OCI-M1 (cell line): ENCODE measurements at places on chromosomes 7 and 10.

DNA sequence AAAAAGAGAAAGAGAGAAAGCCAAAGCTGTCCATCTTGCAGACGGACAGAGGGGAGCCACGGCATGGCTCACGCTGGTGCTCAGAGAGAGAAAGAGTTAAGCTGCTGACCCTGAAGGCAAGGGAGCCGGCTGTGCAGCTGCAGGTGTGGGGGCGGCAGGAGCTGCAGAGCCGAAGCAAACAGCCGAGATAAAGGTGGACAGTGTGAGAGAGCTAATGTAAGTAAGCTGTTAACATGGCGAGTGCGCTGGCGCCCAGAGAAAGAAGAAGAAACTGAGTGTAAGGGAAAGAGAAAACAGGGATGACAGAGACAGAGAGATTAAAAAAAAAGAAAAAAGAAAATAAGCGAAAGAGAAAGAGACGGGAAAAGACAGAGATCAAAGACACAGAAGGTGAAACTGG lies 18.2 kb downstream of the COL17A1 start:
- DNase-seq, result no peak

DNA sequence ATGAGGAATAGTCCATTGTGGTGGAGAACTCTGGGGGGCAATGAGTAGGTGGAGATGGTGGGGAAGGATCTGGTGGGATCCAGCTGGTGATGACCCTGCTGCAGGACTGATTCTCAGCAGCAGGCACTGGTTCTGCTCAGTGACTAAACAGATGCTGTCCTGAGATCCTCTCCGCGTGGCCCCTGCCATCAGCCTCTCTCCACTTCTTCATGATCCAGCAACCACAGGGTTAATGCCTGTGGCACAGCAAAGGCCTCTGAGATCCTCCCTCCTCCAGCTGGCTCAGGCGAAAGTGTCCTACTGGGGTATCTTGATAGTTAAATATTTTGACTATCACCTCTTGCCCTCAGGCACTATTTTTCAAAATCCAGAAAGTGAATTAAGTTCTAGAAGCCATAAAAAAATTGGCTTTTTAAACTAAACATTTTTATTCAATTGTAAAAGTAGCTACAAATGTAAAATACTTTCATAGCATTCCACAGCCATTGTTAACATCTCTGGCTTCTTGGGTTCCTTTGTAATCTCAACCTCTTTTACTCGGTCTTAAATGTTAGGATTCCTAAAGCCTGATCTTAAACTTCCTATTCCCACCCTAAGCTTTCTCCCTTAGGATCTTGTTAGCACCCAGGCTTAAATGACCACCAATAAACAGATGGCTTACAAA lies 13.1 kb downstream of the PLAU start:
- peak; percentile 38 for DNase-seq

DNA sequence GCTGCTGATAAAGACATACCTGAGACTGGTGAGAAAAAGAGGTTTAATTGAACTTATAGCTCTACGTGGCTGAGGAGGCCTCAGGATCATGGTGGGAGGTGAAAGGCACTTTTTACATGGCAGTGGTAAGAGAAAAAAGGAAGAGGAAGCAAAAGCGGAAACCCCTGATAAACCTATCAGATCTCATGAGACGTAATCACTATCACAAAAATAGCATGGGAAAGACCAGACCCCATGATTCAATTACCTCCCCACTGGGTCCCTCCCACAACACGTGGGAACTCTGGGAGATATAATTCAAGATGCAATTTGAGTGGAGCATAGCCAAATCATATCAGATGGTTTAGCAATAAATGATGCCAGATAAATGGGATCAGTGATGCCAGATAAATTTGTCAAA lies 892.0 kb upstream of the CELF2 start:
- DNase-seq, result no peak

GRCh38 chr7:138000081-138000701 lies 1.7 kb downstream of the CREB3L2 start:
- peak; percentile 66 for DNase-seq

DNA sequence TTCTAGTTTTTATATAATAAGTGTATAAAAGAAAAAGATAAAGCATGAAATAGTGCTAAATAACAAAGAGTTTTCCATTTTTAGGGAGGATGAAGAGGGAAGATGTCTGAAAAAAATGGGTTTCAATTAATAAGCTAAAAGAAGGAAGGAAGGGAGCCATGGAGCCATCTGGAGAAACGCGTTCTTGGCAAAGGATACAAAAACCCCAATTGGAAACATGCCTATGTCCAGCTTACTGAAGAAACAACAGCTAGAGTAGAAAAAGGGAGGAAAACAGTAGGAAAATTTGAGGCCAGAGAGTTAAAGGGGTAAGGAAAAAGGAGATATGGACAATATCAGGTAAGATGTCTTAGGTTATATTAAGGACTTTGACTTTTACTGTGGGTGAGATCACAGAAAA lies 416.2 kb upstream of the GHITM start:
- DNase-seq, result no peak

GRCh38 chr10:119652361-119652730 lies 1.2 kb downstream of the BAG3 start:
- DNase-seq, result peak; percentile 89

GRCh38 chr10:123993534-123994416 lies 99.6 kb downstream of the CHST15 start:
- no peak for DNase-seq

DNA sequence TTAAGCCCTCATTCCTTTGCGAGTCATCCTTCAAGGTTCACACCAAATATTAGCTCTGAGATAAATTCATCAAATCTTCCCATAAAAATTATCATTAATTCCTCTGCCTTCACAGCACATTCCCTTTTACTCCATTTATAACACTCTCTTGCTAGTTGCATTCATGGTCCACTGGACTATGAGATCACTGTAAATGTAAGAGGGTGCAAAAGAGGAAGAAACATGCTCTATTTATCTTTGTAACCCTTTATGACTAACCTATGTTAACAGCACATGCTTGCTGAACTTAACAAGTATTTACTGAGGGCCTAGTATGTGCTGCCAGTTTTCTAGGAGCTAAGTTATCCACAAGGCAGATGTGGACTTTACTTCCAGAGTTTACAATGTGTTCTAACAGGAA lies 86.7 kb upstream of the TMEM168 start:
- DNase-seq, result peak; percentile 14

GRCh38 chr7:155804897-155805825 lies 7.1 kb downstream of the SHH start:
- peak; percentile 47 for DNase-seq

DNA sequence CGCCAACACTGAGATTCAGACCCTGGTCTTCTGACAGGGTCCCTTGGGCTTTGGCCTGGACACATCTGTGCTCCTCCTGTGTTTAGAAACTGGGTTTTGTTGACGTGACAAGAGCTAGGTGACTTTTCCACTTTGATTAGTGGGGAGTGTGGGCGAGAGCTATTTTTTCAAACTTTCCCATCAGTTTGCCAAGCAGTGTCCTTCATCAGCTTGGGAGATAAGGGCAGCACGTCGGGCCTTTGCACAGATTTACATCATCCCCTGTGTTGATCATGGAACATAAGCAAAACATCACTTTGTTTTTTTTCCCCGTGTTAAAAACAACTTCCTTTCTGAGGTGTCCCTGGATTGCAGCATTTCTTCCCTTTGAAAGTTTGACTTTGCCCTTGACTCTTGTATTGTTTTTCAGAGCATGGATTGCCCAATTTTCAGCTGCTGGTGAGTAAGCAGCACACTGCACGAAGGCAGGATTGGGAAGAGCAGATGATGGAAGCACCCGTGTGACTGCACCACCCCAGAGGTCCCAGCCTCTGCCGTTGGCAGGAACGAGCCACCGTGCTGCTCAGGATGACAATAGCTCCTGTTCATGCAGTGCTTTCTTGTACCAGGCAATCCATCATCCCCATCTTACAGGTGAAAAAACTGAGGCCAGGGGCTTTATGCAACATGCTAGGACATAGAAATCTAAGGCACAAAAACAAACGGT lies 6.4 kb upstream of the IGFBP1 start:
- DNase-seq, result no peak

- no peak for DNase-seq
Observed at GRCh38 chr7:112199035-112199655, 7.1 kb downstream of the DOCK4 start.

DNA sequence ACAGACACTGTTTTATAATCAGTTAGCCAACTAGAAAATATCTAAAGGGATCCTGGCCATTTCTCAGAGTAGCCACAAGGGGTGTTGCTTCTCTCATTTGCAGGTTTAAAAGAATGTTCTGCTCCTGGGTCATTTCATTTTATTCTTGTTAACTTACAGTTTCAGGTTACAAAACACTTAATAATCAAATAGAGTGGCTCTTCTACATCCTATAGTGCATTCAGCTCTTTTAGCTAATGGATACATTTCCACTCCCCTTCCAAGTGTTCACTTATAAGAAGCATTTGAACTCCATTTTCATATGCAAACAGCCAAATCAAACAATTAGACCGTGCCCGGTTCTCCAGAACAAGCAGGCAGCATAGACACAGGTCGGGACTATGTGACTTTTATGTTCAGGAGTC lies 117.5 kb downstream of the TRIL start:
- peak; percentile 3 for DNase-seq

DNA sequence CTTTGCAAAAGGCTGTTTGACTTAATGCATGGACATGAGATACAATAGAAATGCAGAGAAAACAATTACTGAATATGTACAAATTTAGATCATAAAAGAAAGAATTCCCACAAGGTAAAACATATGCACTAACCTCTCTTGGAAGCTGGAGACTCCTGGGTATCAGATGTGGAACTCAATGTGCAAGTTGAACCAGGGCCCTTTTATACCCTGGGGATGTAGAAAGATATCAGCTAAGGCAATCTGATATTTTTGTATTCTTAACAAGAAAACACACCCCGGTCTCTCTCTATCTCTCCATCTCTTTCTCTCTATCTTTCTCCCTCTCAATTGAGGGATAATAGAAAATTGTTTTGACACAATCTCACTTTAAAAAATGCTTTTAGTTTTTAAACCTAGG lies at the start of gene IDI2:
Gene IDI2, minus strand, starts transcription at position 177 of the 400 bp plus-strand sequence. CDS start 1,136 bp downstream, outside the sequence.
- DNase-seq, result no peak

GRCh38 chr7:1028775-1029636 lies 15.3 kb upstream of the GPR146 start:
- peak; percentile 91 for DNase-seq

- DNase-seq, result peak; percentile 22
Observed at GRCh38 chr7:100007887-100008286, 7.5 kb upstream of the ZKSCAN1 start.

- peak; percentile 10 for DNase-seq
Observed at GRCh38 chr10:21751341-21752310, 217.6 kb downstream of the MLLT10 start.

DNA sequence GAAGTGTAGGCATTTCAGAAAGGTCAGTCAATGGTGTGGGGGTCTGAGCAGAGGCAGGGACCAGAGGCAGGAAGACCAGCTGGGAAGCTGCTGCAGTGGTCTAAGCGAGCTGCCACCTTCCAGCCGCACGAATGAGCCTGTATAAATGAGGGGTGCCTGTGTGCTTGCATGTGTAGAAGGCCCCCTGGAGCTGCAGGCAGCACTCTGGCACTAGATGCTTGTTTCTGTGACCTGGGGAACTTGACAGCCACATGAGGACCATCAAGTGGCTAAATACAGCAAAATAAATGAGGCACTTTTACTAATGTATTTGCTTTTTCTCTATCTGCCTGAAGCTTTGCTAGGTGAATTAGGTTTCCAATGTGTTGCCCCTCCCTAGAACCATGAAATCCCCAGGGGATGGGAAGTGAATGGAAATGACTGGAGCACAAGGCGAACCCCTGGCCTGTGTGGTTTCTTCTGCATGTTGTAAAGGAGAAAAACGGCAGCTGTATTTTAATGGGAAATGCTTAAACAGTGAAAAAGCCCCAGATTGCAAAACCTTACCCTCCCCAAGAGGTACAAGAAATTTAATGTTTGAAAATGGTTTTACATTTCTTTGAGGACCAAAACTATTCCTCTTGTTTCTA lies 57.7 kb downstream of the PYROXD2 start:
- DNase-seq, result no peak

GRCh38 chr7:69465262-69465661 lies 133.0 kb upstream of the AUTS2 start:
- no peak for DNase-seq

GRCh38 chr10:121644501-121644900 lies 46.3 kb upstream of the FGFR2 start:
- no peak for DNase-seq

DNA sequence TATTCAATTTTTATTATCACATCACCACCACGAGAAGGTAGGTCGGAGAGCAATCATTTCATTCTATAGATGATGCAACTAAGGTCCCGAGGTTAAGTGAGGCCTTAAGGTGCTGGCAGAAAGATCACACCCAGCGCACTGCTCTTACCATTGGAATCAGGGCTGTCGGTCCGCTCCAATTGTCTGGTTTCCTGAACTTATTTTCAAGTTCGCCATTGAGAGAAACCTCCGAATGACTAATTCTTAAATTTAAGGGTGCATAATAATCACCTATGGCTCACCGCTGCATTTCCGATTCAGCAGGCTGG lies 625 bp upstream of the GSTO2 start:
- peak; percentile 68 for DNase-seq

GRCh38 chr7:43220250-43220649 lies 107.8 kb downstream of the HECW1 start:
- no peak for DNase-seq

DNA sequence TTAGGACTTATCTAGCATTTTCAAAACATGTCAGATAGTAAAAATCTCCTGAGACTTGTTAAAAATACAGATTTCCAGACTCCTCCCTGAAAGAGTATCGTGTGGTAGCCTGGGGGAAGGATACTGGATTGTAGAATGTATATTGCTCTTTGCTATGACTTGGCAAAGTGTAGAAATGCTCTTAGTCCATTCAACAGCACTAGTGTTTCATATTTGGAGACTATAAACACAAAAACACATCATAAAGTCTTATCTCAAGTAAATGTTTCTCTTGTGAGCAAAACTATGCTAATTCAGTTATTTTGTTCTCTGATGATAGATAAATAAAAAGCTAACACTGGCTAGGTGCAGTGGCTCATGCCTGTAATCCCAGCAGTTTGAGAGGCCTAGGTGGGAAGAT lies 137.5 kb upstream of the PRPS1L1 start:
- no peak for DNase-seq

- DNase-seq, result no peak
Observed at GRCh38 chr7:54802841-54803240, 43.8 kb upstream of the SEC61G start.
